ENCODE measurements at places on chromosomes 6 and 20. TPM values are rescaled to one million over a fixed set of nuclear protein-coding genes. Genes with fewer than 3 reads are reported as not detected.

Gene TNF
- total RNA-seq, result not detected

Gene DACT2
- total RNA-seq, result 0.23 TPM

Gene BANF2
- total RNA-seq, result not detected

Gene OR2H2
- total RNA-seq, result not detected

Gene FABP7
- total RNA-seq, result 3.6 TPM

Gene THBS2
- 0.23 TPM for total RNA-seq

Gene OR2B6
- not detected for total RNA-seq

Gene FILIP1
- 32.0 TPM for total RNA-seq

Gene NMBR
- not detected for total RNA-seq

Gene KIF13A
- 139 TPM for total RNA-seq

Gene PTPRA
- 59.9 TPM for total RNA-seq

Gene SLC17A9
- 7.0 TPM for total RNA-seq

Gene PDE7B
- 0.62 TPM for total RNA-seq

Gene PNPLA1
- total RNA-seq, result not detected

DNA sequence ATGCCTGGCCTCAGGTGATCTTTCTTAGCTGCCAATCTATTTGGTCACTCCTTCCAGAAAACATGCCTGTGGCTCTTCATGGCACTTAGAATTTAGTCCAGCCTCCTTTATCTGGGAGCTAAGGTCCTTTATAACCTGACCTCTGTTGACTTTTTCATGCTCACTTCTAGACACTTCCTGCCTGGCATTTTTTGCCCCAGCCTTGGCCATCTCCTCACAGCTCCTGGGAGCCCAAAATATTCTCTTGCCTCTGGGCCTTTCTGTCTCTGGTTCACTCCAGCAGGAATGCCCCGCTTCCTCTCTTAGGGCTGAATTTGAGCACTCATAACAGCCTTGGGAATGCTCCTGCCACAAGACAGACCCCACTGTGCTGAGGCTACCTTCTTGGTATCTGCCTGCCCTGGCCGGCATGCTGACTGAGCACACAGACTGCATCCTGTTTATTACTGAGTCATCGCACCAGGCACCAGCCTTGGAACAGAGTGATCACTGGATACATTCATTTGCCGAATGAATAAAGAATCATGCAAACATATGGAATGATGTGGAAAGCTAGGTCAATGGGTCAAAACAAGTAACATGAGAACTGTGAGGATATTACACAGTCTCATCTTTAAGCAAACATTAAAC, 5.8 kb upstream of the EEF1E1 start:
- no peak for DNase-seq

GRCh38 chr20:1664911-1665310, 7.3 kb upstream of the SIRPG start:
- no peak for DNase-seq

GRCh38 chr20:23305098-23305497, 45.5 kb upstream of the NXT1 start:
- no peak for DNase-seq

- no peak for DNase-seq
These were observed 216.7 kb upstream of the SLC35B3 start for GRCh38 chr6:8651998-8652397.

DNA sequence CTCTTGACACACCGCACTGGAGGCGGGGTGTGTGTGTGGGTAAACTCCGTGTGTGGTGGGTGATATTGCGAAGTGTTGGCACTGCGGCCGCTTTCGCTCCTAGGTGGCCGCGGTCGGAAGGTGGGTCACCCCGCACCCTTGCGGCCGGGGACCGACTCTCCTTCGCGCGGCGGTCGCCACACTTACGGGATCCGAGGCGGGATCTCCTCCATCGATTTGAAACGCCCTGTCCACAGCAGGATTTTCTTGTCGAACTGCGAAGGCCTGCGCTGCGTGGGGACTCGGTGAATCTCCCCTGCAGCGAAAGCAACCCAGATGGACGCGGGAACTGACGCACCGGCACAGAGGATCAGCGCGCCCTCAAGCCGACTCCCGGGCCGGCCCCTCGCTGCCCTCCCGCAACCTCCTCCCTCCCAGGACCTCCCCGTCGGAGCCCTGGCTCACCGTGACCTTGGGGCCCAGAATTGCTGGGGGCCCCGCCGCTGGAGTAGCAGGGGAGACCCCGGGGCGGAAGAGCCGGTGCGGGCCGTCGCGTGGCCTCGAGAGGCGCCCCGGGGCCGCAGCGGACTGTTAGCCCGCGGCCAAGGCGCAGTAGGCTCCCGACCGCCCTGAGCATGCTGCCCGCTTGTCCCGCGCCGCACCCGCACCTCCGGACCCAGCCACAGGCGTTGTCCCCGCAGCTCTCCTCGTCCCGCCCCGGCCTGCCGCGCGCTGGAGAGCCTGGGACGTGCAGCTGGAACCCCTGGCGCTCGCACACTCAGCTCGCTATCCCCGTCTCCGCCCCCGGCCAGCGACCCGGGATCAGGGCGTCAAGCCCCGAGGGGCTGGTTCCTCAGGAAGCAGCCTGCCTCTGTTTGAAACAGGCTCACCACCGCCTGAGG, at the start of gene FAM162B:
Gene FAM162B, minus strand, starts transcription at position 759 of the 881 bp plus-strand sequence. Its CDS starts 143 bp downstream, at position 616.
- DNase-seq, result peak; percentile 59

DNA sequence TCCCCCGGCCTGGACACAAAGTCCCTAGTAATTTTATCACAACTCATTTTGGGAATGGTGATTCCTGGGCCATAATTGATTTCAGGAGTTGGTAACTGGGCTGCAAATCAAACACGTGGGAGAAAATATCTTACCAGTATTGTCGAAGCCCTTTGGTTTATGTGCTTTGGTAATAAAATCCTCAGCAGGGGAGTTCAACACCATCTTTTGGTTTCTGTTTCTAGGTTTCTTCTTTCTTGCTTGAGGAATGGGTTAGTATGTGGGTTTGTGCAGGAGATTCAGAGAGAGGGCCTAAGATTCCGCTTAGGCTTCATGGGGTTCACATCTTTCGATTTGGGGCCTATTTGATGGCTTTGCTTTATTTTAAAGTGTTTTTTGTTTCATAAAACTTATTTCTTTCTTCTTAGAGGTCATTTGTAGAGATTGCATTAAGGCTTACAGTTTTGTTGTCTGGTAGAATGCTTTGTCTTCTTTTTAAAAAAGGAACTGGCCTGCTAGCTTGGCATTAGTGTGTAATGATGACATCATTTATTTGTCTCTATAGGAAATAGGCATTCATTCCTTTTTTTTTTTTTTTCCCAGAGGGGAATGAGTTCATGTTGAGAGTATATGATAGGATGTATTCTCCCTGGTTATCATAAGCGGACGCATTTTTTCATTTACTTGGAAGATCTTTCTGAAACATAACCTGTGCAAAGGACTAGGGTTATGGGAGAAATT, 45.8 kb downstream of the CYP24A1 start:
- DNase-seq, result no peak

- no peak for DNase-seq
These were observed 860.6 kb downstream of the TFAP2A start for GRCh38 chr6:9554323-9554722.

GRCh38 chr6:11729076-11729475, 49.5 kb downstream of the ADTRP start:
- DNase-seq, result no peak

- no peak for DNase-seq
These were observed 29.4 kb downstream of the LPA start for GRCh38 chr6:160634706-160635105.

GRCh38 chr20:8344631-8345030, 212.6 kb downstream of the PLCB1 start:
- DNase-seq, result no peak

DNA sequence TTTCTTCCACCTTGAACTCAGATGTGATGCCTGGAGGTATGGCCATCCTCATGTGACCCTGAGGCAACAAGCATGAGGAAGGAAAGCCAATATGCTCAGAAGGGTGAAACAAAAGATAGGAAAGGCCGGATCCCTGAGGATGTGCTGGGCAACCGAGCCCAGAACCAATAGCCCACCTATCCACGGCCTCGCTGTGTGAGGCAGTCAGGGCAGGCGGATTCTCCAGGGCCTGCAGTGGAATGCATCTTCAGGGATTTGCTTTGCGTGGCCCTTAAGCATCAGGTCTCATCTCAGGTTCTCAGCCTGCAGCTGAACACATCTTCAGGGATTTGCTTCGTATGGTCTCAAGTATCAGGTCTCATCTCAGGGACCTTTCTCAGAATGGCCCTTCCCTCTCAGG, 139.8 kb downstream of the ANKRD60 start:
- no peak for DNase-seq

DNA sequence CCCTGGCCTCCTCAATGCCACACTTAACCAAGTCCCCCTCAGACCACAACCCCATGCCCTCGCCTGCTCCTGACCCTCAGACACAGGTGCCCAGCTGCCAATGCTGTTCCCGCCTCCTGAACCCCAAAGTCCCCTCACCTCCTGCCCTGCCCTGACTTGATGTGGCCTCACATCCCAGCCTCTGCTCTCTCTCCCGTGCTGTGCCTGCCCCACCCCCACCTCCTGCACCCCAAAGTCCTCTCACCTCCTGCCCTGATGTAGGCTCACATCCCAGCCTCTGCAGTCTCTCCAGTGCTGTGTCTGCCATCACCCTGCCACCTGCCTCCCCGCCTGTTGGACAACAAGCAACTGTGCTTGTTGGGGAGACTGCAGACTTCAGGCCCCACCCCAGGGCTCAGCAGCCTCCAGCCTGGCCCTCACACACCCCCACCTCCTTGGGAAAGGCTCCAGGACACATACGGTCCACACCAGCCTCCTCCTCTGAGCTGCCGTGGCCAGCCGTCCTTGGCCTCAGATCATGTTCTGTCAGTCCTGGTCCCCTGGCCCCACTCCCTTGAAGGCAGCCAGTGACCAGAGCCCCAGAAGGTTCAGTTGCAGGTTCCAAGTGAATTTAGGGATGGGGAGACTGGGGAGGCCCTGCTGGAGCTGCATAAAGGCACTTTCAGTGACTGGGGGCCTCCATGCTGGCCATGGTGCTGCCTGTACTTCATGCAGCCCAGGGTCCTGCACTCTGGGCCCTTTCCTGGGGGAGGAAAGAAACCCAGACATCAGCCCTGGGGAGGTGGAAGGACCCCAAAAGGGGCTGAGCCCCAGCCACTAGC, 28.4 kb downstream of the YTHDF1 start:
- no peak for DNase-seq

GRCh38 chr6:104559435-104560202, 300.1 kb downstream of the HACE1 start:
- no peak for DNase-seq

GRCh38 chr6:110389689-110390382, 25.5 kb downstream of the DDO start:
- peak; percentile 22 for DNase-seq

GRCh38 chr6:34189806-34190503, 44.1 kb upstream of the GRM4 start:
- no peak for DNase-seq

DNA sequence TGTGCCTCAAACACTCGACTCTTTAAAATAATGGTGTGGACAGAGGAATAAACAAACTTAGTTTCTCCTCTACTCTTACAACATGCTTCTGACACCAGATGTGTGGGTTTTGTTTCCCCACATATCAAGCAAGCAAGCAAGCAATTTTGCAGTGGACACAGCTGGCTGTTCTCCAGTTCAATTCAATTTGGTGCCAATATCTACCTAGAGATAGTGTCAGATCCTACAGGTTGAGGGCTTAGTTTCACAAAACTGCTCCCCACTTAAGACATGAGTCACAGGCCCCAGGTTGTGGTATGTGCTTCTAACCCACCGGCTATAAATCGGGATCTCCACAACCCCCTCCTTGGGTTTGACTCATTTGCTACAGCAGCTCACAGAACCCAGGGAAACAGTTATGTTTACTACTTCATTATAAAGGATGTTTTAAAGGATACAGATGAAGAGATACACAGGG, 131.4 kb upstream of the TRAF3IP2 start:
- DNase-seq, result no peak

DNA sequence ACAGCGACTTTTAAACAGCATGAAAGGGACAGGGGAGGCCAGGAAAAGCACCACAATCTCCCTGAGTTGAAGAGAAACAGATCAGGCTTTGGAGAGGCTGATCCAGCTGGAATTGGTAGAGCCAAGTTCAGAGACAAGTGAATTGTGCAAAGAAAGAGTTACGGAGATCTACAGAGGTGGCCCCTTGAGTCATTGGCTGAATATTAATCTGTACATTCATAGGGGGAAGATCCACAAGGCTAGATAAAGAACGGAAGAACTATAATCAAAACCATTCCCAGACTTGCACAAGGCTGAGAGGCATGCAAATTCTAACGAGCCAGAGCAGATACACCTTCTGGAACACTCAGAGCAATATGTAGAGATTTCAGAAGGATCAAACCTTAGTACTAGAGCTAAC, 14.2 kb upstream of the FOXQ1 start:
- no peak for DNase-seq

- DNase-seq, result no peak
These were observed 1040.7 kb upstream of the FLRT3 start for GRCh38 chr20:15378151-15378550.

GRCh38 chr20:17631576-17632319, 50.3 kb downstream of the RRBP1 start:
- no peak for DNase-seq

Measured in endothelial cell (in vitro differentiated cells).